ENCODE measurements at places on chromosomes 6 and 20.

- DNase-seq, result no peak
Observed at GRCh38 chr20:23082846-23083552, 3.1 kb downstream of the CD93 start.

GRCh38 chr6:151723152-151723551 is 84.3 kb upstream of the ESR1 start:
- DNase-seq, result peak; percentile 79

GRCh38 chr6:39335780-39336545 is 13.5 kb upstream of the KCNK16 start:
- DNase-seq, result peak; percentile 12

DNA sequence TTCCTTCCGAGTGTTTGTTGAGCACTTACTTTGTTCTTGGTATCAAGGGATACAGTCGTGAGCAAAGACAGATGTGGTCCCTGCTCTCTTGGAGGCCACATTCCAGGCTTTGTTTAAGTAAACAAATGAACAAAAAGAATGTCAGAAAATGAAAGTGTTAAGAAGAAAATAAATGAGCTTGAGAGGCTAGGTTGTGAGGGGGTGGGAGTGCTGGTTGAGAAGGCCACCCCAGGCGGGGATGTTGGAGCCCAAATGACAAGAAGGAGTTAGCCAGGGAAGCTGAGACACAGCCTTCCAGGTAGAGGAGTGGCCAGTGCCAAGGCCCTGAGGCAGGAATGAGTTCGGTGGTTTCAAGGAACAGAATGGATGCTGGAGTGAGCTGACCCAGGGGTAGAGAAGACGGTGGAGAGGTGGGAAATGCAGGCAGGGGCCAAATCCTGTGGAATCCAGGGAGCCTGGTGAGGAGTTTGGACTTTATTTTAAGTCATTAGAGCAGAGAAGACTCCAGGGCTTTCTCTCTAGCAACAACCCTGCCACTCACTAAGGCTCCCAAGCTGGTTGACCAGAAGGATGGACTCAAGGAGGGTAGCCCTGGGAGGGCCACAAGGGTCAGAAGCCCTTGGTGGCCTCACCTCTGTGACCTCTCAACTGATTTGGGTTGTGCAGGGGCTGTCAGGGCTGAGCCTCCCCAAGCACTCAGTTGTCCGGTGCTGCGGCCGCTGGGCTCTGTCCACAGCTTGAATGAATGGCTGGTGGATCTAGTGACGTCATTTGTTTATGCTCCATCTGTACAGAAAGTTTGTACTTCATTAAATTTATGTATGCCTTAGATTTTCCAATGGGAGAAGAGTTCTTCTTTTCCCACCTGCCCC is 66.0 kb upstream of the STX16 start:
- no peak for DNase-seq

DNA sequence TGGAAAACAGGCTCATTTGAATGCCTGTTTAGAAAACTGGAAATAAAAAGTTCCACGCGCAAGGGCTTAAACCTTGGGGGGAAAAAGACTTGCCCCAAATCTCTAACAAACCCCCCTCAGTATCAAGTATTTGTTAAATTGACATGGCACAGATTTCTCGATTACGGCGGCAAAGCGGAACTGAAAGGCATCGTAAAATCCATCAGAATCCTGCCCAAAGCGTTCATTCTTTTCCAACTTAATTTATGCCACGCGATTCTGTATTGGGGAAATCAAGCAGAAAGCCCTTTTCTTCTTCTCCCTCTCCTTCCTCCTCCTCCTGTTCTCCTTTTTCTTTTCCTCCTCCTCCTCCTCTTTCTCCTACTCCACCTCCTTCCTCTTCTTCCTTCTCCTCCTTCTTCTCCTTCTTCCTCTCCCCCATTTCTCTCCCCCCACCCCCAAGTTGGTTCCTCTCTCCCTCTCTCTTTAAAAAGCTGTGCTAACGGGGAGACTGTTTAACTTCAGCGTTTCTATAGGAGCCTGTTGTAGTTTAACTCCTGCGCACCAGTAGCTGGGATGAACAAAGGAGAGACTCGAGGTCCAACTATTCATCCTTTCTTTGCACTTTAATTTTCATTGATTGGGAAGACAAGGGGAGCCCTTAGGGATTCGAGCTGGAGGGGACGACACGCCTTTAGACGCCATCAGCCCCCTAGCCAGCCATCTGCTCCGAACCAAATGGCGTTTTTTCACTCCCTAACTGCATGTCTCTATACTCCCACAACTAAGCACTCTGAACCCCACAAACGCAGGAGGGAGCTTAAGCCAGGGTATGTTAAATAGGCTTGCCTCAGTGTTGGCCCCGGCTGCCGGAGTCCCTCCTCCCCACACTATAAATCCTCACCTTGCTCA is 2.7 kb upstream of the DLL1 start:
- no peak for DNase-seq

GRCh38 chr20:1801225-1801928 is 93.8 kb upstream of the SIRPA start:
- no peak for DNase-seq

- no peak for DNase-seq
Observed at GRCh38 chr6:27854421-27854820, 57.8 kb downstream of the OR2B2 start.

- no peak for DNase-seq
Observed at GRCh38 chr6:3607171-3607570, 144.3 kb downstream of the PXDC1 start.

DNA sequence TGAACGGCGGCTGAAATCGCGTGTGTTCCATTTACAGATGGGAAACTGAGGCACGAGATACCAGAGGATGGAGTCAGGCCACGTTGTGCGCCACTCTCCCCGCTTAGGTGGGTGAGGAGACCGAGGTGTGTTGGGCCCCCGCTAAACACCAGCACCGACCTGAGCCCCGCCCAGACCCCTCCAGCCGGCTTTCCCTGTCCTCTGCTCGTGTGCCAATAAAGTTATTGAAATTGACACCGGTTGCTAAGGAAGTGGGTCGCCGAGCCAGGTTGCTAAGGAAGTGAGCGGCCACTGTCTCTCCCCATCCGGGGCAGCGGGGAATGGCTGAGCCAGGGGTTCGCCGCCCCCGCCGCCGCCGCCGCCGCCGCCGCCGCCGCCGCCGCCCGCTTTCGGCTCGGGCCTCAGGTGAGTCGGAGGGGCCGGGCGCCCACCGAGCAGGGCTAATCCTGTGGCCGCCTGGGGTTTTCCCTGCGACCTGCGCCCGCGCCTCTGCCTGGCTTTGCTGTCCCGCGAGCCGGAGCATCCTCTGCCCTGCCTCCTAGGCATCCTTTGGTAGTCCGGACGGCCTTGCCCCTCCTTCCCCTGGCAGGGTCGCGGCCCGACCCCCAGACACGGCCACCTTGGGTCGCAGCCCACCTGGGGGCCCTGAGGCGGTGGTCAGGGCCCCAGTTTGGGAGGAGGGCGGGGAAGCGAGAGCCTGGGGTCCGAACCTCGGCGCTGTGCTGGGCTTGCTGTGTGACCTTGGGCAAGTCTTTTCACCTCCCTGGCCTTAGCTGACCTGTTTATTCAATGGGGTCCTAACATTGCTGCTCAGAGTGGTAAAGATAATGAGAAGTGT is at the start of gene KIF3B:
Gene KIF3B (plus strand): TSS at position 291 of the 838 bp plus-strand sequence. CDS start 32,127 bp downstream, outside the sequence.
- DNase-seq, result peak; percentile 82
